Natural killer cell treated with Interleukin-12 subunit alpha and Interleukin-12 subunit beta and Interleukin-15 and Interleukin-18, amount 100 ng/mL, for 72 hours (primary cell): ENCODE measurements at places on chromosomes 4 and X. TPM values are rescaled to one million over a fixed set of nuclear protein-coding genes. Genes with fewer than 3 reads are reported as not detected.

The KLHL4 gene
- total RNA-seq = not detected

The P2RY8 gene
- total RNA-seq = 59.1 TPM

The PPARGC1A gene
- not detected for total RNA-seq

The GPAT3 gene
- total RNA-seq = 0.93 TPM

GRCh38 chr4:28831867-28832266 is 1888.3 kb upstream of the PCDH7 start:
- no peak for DNase-seq

DNA sequence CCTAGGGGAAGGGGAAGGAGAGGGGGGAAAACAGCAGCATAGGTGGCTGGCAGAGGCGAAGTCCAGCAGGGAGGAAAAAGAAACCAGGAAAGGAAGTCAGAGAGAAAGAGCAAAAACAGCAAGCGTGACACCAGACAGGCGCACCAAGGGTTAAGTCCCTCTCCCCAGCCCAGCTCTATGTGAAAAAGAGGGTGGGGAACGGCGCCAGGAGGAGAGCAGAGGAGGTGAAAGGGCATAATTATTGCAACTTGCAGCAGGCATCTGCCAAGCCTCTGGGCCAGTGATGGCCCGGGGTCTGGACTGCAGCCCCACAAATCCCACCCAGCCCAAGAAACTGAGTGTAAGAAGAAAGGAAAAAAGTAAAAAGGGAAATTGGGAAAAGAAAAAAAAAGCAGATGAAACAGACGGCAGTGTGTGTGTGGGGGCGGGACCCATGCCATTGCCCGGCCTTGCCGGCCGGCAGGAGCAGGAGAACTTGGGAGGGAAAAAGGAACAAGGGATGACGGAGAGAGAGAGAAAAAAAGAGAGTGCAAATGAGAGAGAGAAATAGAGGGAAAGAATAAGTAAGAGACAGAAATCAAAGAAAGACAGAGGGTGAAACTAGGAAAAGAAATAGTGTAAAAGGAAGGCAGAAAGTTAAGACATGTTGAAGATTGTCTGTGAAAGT is 14.1 kb upstream of the RHOXF2 start:
- no peak for DNase-seq

DNA sequence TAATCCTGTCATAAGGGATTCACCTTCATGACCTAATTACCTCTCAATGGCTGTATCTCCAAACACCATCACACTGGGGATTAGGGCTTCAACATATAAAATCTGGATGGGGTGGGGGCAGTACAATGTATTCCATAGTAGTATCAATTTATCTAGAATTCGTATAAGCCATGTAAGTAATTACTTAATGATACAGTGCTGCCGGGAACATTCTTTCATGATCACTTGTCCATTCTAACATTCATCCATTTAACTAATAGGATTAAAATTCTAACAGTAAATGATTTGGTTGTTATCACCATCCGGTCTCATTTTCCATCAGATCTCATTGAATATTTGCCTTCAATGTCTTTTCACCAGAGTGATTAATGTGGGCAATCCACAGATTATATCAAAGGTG is 1620.9 kb upstream of the TENM3 start:
- no peak for DNase-seq

DNA sequence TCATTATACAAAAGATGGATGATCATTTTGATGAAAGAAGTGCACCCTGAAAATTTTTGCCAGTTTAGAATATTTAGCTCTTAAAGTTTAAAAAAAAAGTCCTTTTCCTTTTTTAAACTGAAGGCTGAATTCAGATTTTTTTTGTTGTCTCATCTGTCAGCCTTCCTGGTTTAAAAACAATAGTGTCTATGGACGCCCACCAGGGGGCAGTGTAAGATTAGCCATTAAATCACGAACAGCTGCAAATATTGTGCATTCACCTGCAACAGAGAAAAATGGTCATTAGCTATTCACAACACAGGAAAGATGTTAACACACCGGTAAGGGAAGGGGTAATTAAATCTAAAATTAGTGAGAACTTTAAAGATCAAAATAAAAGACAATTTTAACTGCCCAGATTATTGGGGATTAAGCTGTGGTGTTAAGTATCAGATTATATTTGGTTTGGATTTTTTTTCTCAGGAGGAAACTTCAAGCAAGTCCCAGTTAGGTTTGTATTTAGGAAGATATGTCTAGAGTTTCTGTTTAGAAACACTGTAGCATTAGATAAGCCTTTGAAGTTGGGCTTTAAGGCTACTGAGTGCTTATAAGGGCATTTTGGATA is 4.4 kb upstream of the CXorf38 start:
- DNase-seq = peak; percentile 81

DNA sequence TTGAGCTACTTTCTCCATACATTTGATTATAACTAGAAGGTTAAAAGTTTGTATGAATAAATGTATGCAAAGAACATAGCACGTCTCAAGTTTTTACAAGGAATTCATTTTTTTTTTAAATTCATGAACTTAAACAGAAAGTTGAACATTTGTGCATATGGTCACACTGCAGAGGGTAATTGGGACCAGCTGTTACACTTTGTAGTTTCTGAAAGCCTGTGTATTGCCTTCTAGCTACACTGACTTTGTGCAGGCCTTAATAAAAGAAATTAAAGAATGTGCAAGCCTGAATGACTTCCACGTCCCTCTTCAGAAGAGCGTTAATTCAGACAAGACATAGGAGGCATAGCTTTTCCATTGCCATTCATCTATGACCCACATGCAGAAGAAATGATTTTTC is 153.1 kb upstream of the PCDH18 start:
- no peak for DNase-seq

DNA sequence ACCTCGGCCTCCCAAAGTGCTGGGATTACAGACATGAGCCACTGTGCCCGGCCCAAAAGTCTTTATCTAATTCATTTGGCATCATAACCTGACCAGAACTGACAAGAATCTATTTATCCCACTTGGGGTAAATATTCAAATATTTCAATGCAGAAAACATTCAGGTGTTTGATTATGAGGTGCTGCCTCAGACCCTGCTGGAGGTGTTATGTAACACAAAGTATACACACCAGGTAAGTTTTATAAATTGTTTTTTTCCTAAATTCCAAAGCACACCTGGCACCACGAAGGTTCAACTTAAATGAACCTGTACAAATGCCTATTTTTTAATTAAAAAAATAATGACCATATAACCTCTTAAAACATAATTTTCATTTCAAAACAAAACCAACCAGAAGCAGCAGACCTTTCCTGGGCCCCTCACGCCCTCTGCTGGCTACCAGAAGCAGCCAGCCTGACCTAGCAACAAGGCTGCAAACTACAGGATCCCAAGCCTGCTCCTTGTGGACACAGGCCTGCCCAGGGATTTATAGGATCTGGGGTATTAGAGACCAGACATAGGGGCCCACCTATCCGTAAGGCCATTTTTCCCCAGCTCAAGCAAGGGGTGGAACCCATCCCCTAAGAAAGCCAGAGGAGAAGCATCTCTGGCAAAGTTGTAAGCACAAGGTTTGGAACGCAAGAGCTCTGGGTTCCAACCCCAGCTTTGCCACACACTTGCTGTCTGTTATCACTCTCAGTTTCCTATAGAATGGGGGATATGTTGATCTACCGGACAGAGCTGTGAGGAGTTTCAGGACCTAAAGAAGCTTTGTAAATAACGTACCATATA is 11.7 kb downstream of the OTUD5 start:
- no peak for DNase-seq

DNA sequence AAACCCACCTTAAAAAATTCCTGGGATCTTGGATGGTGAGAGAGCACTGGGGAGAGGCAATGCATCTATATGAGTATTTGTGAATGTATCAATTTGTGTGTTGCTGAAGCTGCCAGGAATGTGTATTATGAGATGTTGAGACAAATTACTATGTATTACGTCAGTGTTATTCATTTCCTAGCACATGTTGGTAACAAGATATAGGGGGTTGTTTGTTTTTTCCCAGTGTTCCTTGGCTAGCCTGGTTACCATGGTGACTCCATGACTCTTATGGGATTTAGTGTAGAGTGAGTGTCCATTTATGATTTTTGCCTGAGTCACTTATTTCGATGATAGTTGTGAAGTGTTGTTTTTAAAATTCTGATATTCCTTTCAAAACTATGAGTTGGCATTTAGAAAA is 65.6 kb downstream of the RAB40A start:
- no peak for DNase-seq

DNA sequence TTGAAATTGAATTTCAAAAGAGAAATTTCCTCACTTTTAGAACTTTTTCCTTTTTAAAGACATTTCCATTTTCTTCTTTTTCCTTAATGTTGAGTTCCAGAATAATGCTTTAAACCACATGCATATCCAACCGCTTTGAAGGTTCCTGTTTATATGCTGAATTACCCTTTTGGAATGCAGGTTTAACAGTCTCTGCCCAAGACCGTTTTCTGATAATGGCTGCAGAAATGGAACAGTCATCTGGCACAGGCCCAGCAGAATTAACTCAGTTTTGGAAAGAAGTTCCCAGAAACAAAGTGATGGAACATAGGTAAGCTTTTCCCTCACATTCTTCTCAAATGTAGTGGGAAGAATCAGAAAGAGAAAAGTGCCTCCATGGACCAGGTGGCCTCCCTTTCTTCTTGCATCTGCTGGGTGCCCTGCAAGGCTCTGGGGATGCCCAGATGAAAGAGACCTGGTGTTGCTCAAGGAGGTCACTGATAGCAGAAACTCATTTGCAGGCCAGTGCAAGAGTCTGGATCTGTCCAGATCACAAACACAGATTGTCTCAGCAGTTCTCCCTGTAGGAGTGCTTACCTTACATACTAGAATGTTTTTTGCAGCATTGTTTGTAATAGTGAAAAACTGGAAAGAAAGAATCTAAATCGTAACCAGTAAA is 42.9 kb downstream of the MOSPD2 start:
- no peak for DNase-seq

- no peak for DNase-seq
Observed at GRCh38 chrX:37817176-37817575, 30.2 kb downstream of the DYNLT3 start.

DNA sequence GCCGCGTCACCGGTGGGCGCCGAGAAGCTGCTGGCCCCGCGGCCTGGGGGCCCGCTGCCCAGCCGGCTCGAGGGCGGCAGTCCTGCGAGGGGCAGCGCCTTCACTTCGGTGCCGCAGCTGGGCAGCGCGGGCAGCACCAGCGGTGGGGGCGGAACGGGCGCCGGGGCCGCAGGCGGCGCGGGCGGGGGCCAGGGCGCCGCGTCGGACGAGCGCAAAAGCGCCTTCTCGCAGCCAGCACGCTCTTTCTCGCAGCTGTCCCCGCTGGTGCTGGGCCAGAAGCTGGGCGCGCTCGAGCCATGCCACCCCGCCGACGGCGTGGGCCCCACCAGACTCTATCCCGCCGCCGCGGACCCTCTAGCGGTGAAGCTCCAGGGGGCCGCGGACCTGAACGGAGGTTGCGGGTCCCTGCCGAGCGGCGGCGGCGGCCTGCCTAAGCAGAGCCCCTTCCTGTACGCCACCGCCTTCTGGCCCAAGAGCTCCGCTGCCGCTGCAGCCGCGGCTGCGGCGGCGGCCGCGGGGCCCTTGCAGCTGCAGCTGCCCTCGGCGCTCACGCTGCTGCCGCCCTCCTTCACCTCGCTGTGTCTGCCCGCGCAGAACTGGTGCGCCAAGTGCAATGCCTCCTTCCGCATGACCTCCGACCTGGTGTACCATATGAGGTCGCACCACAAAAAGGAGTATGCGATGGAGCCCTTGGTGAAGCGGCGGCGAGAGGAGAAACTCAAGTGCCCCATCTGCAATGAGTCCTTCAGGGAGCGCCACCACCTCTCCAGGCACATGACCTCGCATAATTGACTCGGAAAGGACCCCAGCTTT is 5.6 kb downstream of the PRDM8 start:
- peak; percentile 68 for DNase-seq

DNA sequence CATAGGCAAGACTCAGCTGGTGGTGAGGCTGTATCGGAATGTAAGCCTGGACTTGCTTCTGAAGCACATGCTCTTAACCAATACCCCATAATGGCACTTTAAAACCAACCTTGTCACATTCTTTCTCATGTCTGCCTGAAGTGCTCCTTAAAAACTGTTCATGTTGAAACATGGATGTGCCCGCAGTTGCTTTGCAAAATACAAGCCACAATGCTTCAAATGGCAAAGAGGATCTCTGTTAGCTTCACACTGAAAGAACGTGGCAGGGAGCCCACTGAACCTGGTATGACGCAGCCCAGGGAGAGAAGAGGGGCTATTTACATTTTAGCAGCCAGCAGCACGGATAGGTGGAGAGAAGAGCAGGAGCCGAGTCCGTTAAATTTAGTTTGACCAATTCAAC is 29.3 kb downstream of the SOD3 start:
- no peak for DNase-seq

- no peak for DNase-seq
Observed at GRCh38 chr4:152735396-152735859, 44.1 kb downstream of the TIGD4 start.
